Vagina (tissue), 2 donors: ENCODE measurements at places on chromosomes 5 and 9.
A peak's percentile ranks its signal among the peaks of the same experiment; 100 is the strongest.

- peaks cover 30% of the 10 kb centered on the region for H3K4me1 ChIP-seq
- H3K27me3 ChIP-seq, result no peaks in the 10 kb centered on the region
- peak overlapping the region; percentile 48 for H3K27ac ChIP-seq
- peak overlapping the region; percentile 28 for H3K4me3 ChIP-seq
- H3K36me3 ChIP-seq, result no peaks in the 10 kb centered on the region
Observed at GRCh38 chr5:138610918-138611677, 35.9 kb upstream of the HSPA9 start.

- H3K27me3 ChIP-seq, result no peaks in the 10 kb centered on the region
- no peak overlapping the region for H3K27ac ChIP-seq
- H3K36me3 ChIP-seq, result no peaks in the 10 kb centered on the region
- H3K4me1 ChIP-seq, result no peaks in the 10 kb centered on the region
Observed at GRCh38 chr5:18496041-18496440, 861.8 kb downstream of the TAF11L14 start.

DNA sequence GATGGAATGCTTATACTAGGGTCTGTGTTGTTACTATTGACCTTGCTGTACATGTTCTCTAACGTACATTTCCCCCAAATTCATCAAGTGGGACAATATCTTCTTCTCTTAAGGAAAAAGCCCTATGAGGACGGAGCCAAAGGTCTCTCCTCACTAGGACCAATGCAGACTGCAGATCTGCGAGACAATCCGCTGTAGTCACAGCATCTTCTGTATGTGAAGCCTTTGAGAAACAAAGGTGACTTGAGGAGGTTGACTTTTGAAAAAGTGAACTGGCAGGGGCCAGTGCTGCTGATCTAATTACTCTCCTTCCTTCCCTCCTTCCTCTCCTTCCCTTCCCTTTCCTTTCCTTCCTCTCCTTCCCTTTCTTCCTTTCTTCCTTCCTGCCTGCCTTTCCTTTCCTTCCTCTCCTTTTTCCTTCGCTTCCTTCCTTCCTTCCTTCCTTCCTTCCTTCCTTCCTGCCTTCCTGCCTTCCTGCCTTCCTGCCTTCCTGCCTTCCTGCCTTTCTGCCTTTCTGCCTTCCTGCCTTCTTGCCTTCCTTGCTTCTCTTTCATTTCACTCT is 71.1 kb upstream of the BASP1 start:
- no peak overlapping the region for H3K4me3 ChIP-seq
- no peaks in the 10 kb centered on the region for H3K27me3 ChIP-seq
- no peaks in the 10 kb centered on the region for H3K4me1 ChIP-seq
- no peak for DNase-seq
- H3K27ac ChIP-seq, result no peak overlapping the region
- H3K36me3 ChIP-seq, result no peaks in the 10 kb centered on the region

DNA sequence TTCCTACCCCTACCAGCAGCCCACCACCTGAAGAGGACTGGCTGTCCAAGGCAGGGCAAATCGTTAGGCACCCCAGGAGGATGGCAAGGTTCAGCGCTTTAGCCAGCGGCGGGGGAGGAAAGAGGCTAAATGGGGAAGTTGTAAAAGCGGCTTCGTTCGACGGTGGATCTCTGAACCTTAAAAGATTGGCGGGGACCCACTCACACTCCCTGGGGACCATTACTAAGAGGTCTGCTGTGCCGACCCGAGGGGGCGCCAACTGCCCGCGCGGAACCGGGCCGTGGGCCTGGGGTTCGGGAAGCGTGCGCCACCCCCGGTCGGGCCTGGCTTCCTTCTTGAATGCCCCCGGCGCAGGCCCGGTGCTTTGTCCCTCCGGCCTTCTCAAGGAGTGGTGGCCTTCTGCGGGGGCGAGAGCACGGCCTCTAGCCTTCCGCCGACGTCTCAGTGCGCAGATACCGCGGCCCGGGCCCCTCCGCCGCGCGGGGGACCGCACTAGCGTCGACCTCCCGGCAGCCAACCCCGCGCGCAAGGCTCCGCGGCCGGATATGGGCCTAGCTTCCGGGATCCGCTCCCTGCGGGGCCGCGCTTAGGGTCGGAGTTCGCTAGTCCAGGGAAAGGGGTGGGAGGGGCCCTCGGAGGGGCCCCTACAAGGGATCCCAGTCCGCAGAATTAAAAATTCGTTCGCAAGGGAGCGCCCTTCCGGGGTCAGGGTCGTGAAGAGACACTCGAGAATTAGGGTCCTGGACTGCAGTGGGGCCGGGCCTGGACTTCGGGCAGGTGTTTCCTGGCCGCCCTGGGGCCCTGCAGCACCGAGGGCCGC is 10.5 kb downstream of the NR2F1-AS1 start:
- H3K27me3 ChIP-seq, result no peaks in the 10 kb centered on the region
- H3K36me3 ChIP-seq, result no peaks in the 10 kb centered on the region
- no peak for DNase-seq
- no peak overlapping the region for H3K27ac ChIP-seq

DNA sequence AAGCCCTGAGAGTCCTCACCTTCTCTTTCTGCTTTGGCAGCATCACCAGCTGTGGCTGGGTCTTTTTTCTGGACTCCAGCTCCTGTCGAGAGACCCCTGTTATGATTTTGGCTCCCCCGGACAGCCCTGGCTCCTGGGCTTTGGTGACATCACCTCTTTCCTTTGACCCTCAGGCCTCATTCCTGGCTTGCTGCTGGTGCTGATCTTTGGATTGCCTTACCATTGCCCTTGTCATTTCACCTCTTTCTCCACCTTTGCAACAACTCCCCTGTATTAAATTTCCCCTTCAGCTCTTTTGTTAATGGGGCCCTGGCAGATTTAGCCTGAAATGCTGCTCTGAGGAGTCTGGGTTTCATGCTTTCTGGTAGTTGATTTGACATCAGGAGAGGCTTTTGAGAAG is 322.8 kb downstream of the ZSWIM6 start:
- no peaks in the 10 kb centered on the region for H3K27me3 ChIP-seq
- no peaks in the 10 kb centered on the region for H3K4me1 ChIP-seq
- DNase-seq, result no peak
- no peak overlapping the region for H3K27ac ChIP-seq
- no peak overlapping the region for H3K4me3 ChIP-seq
